Right renal cortex interstitium (tissue), 3 donors: ENCODE measurements at places on chromosomes 2 and 18. TPM values are rescaled to one million over a fixed set of nuclear protein-coding genes. Genes with fewer than 3 reads are reported as not detected.

- no peak for DNase-seq
Measured at GRCh38 chr18:75063615-75064512, 145.1 kb downstream of the PTGR3 start.

The PROM2 gene
- polyA plus RNA-seq = 34.5 TPM

The GPR148 gene
- polyA plus RNA-seq = not detected

GRCh38 chr2:141528990-141529389 is 601.8 kb downstream of the LRP1B start:
- DNase-seq = no peak

DNA sequence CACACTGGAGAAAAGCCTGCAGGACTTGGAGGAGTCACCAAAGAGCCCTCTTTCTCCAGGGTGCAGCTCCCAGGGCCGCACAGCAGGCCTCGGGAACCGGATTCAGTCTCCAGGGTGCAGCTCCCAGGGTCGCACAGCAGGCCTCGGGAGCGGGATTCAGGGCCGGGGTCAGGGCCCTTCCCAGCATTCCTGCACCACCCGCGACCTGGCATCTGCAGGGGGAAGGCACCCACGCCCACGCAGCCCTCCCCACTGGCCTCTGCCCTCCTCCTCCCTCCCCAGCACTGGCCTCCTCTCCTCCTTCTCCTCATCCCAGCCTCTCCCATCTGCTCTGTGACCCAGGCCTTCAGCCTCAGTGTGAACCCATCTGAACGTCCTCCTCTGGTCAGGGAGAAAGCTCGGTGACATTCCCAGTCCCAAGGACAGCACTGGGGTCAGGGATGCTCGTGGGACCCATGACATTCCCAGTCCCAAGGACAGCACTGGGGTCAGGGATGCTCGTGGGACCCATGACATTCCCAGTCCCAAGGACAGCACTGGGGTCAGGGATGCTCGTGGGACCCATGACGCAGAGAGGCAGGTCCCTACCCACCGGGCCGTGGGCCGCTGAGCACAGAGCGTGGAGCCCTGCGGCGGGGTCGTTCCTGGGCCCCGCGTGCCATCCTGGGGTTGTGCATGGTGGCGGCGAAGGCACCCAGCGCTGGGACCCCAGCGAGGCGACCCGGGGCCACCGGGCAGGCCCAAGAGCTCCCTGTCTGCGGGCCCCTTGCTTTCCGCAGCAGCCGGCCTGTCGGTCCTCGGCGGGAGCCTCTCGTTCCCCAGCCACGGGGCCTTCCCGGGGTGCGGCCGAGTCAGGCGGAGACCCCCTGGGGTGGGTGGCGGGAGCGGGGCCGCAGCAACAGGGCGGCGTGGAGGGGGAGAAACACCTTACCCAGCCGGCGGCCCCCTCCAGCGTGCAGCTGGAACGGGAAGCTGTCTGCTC is 550.2 kb upstream of the SALL3 start:
- DNase-seq = no peak

GRCh38 chr18:79574938-79575525 is 104.6 kb upstream of the CTDP1 start:
- no peak for DNase-seq

DNA sequence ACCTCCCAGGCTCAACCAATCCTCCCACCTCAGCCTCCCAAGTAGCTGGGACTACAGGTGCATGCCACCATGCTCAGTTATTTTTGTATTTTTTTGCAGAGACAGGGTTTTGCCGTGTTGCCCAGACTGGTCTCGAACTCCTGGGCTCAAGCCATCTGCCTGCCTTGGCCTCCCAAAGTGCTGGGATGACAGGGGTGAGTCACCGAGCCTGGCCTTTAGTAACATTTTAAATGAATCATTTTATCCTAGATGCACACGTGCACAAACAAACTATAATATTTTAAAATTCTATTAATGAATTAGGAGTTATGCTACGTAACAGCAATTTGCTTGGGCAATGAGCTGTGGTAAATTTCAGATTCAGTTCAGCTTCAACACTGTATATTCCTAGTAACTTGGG is 862.5 kb upstream of the ID2 start:
- DNase-seq = no peak

DNA sequence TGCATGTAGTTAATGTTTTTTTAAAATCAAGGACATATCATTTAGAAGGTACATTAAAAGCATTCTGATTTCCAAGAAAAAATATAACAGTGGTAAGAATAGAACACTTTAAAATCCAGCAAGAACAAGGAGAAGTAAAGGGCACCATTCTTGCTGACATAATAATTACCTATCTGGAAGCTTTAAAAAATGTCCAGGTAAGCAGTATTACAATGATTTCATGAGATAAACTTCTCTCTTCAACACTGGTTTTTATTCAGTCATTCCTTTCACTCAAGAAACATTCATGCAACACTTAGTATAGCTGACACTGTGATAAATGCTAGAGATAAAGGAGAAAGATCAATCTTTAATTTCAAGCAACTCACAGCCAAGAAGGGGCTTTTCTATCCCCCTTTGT is 2.9 kb upstream of the KANSL1L start:
- no peak for DNase-seq

The KCNK3 gene
- 1.6 TPM for polyA plus RNA-seq

DNA sequence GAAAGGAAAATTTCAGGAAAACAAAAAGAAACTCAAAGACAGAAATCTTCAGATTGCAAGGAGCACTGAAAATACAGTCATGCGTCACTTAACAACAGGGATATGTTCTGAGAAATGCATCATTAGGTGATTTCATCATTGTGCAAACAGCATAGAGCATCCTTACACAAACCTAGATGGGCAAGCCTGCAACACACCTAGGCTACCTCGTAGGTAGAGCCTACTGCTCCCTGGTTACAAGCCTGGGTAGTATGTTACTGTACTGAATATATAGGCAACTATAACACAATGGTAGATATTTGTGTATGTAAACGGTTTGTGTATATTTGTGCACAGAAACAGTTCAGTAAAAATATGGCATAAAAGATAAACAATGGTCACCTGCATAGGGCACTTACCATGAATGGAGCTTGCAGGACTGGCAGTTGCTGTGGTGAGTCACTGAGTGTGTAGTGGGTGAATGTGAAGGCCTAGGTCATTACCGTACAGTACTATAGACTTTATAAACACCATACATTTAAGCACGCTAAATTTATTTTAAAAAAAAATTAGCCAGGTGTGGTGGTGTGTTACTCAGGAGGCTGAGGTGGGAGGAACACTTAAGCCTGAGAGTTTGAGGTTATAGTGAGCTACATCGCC is 33.4 kb downstream of the SFXN5 start:
- no peak for DNase-seq
